Stimulated activated CD4-positive, alpha-beta T cell treated with anti-CD3 and anti-CD28 coated beads, Interleukin-1b, Interleukin-23, amount 100 ng/mL, for 48 hours (primary cell): ENCODE measurements at places on chromosomes 11 and 22.

DNA sequence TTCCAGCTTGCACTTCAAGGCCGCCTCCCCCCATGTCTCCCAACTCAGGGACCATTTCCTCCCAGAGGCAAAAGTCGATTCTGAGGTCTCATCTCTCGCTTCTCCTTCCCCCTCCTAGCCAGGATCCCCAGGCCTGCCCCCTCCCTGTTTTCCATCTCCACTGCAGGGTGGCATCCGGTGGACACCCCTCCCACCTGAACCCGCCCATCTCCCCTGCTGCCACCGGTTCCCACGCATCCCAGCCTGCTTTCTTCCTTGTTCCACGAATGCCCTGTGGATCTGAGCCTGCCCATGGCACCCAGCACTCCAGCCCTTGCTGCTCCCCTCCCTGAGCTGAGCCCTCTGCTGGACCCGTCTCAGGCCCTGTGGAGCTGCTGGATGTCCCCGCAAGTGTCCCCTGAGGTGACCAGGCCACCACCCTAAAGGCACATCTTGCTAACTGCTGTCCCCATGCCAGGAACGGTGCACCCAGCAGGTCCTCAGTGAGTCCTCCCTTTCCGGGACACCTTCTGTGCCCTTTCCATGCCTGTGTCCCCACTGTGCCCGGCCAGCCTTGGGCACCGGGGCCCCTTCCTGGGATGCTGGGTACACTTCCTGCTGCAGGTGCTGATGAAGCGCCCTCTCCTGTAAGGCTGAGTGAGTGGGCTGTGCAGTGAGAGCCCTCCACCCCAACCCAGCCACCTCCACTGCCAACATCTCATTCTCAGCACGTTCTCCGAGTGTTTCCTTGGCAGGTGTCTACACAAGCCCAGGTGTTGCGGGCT lies 936 bp downstream of the IL17REL start:
- DNase-seq, result no peak

GRCh38 chr11:108632041-108632704 lies 32.7 kb upstream of the DDX10 start:
- no peak for DNase-seq

DNA sequence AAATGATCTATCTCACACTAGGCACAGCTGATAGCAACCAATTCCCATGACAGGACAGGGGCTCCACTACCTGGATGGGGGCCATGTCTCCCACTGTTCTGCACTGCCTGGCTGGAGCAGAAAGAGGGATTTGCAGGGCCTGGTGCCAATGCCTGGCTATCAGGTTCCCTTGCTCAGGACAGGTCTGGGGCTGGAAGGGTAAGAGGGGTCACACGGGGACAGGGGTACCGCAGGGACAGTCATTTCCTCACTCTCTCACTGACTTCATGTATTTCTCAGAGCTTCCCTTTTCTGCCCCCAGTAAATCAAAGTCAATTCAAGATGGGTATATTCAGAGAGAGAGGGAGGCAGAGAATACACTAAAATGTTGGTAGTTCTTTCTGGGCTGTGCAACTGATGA lies 119.1 kb upstream of the CSNK2A3 start:
- no peak for DNase-seq

DNA sequence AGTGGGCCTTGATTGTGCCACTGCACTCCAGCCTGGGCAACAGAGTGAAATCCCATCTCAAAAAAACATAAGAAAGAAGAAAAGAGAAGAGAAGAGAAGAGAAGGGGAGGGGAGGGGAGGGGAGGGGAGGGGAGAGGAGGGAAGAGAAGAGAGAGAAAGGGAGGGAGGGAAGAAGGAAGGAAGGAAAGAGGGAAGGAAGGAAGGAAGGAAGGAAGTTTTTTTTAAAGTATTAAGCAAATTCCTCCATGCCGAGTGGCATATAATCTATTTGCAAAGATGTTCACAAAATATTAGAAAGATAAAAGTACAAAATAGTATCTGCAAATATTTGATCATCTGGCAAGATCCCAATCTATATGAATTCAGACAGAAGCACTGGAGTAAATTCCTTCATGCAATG lies 10.5 kb upstream of the CFAP300 start:
- DNase-seq, result no peak
